Urothelium cell line (cell line): ENCODE measurements at places on chromosomes 2 and 18.

DNA sequence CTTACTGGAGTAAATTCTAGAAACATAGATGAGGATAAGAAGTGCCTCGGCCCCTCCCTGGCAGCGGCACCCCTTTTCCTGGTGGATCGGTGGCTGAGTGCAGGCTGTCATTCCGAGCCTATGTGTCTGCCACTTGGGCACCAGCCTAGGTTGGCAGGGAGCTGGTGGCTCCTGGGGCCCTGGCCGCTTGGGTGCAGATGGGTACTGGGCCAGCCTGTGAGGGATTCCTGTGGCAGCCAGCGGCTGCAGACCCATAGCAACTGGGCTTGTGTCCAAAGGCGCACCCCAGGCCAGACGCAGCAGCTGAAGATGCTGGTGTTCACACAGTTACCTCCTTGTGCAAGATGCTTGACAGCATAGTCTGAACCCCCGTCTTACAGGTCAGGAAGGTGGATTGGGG, 2.8 kb downstream of the SNORC start:
- DNase-seq: no peak

GRCh38 chr2:172447811-172448493, 20.6 kb downstream of the ITGA6 start:
- no peak for DNase-seq

GRCh38 chr18:49933530-49934128, 120.3 kb upstream of the ACAA2 start:
- DNase-seq: no peak

GRCh38 chr2:142082368-142082767, 48.4 kb downstream of the LRP1B start:
- peak; percentile 3 for DNase-seq

DNA sequence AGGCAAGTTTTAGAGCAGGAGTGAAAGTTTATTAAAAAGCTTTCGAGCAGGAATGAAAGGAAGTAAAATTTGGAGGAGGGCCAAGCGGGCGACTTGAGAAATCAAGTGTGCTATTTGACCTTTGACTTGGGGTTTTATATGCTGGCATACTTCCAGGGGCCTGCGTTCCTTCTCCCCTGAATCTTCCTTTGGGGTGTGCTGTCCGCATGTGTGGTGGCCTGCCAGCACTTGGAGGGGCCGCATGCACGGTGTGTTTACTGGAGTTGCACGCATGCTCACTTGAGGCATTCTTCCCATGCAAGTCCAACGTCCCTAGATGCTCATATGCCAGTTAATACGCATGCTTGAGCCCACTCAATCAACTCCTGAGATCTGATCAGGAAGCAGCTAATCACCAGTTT, 78.3 kb upstream of the MAP4K4 start:
- no peak for DNase-seq

- no peak for DNase-seq
Observed at GRCh38 chr18:48636436-48636835, 97.6 kb downstream of the CTIF start.

DNA sequence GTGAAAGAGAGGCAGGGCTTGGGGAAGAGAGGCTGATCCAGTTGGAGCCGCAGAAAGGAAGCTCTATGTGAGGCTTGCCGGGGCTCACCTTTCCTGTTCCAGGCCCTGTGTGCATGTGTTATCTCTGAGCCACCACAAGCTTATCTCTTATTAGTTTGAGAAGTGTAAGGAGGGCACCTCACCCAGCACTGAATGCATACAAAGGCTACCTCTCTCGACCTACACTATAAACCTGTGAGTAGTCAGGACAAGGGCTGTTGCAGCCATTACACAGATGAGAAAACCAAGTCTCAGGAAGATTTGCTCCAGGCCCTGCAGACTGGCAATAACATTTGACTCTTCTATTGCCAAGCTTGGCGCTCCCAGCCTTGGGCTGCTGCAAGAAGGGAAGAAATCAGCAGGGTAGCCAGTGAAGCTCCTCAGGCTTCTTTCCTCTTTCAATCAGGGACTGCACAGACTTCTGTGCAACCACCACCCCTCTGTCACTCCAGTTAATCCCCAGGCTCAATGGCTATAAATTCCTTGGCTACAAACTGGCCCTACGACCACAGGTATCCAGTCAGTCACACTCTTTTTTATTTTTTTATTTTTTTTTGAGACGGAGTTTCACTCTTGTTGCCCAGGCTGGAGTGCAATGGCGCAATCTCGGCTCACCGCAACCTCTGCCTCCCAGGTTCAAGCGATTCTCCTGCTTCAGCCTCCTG, 73.8 kb downstream of the CLHC1 start:
- no peak for DNase-seq

DNA sequence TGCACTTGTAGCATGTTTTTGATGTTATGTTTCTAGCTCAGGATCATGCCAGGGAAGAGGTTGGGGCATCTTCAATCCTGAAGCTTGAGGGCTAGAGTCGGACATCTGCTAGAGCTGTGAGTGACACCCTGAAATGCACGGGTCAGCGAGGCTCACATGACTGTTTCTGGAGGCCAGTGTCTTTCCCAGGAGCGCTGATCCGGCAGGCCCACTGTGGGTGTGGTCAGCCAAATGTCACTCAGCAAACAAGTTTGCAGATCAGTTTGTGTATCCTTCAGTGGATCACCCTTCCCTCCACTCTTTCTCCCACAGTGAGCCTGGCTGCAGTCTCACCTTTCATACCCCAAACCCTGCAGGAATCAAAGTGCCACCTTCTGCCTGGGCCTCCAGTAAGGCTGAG, 23.0 kb upstream of the ARHGEF4 start:
- no peak for DNase-seq

GRCh38 chr2:216285701-216286100, 86.6 kb downstream of the MARCHF4 start:
- DNase-seq: no peak

- DNase-seq: no peak
Observed at GRCh38 chr18:8989017-8989416, 113.5 kb upstream of the NDUFV2 start.

- no peak for DNase-seq
Observed at GRCh38 chr2:111666160-111666559, 217.8 kb downstream of the ANAPC1 start.

DNA sequence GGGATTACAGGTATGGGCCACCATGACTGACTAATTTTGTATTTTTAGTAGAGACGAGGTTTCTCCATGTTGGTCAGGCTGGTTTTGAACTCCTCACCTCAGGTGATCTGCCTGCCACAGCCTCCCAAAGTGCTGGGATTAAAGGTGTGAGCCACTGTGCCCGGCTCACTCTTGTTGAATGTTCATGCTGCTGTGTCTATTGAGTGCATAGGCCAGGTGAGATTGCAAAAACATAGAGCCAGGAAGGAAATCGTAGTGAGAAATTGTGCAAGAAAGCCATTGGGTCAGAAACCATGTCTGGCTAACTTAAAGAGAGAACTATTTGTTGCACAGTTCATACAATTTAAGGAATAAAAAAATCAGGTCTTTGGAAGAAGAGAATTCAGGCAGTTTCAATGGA, 45.5 kb upstream of the FZD5 start:
- no peak for DNase-seq

GRCh38 chr18:2920546-2921343, 73.9 kb downstream of the EMILIN2 start:
- DNase-seq: no peak

GRCh38 chr18:45728336-45729010, 4.5 kb downstream of the SLC14A1 start:
- DNase-seq: no peak

DNA sequence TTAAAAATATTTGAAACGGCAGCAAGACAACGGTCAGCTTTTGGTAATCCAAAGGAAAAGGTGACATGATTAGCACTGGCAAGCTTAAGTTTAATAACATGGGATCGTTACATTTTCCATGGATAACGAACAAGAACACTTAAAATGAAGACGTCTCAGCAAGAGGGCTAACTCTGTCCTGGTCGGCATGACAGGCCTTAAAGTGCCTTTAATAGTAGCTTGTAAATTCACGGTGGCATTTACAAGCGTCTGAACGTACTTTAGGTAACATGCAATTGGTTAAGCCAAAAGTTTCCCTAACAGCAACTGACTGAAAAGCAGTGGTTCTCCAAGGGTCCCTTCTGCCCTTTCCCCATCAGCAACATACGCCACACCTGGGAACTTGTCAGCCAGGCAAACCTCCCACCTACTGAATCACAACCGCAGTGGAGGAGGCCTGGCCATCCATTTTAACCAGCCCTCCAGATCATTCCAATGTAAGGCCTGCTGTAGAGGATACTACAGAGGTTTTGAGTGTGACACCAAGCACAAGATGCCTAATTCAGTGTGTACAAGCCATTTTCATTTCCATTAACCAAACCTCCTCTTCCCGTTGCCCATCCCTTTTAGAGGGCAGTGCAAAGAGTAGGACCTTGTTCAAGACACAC, 4.4 kb downstream of the TGFA start:
- no peak for DNase-seq

GRCh38 chr2:64177315-64177714, 33.1 kb upstream of the PELI1 start:
- DNase-seq: no peak

DNA sequence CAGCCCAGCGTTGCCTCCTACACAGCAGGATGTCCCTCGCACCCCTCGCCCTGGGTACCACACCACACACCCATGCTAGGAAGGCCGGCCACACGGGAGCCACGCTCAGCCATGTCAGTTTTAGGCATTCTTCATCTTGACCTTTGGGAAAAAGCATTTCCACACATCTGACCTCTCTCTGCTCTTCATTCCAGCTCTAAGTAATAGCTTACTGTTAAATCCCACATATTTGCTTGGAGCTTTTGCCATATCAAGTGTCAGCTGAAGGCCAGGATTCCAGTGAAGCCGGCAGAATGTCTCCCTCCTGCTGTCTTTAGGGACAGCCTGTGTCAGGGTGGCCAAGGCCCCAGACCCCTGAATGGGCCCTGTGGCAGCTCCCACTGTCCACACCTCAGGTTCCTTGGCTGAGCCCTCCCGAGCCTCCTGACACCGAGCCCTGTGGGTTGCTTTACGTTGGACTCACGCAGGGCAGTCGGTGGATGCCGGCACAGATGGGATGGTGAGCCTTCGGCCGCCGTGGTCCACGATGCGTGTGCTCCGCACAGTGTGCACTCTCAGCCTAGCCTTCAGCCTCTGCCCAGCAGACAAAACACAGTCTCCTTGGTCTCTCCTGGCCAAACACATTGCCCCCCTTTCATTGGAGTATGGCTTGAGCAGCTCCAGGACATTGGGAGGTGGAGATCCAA, 202.0 kb downstream of the SEPTIN10 start:
- no peak for DNase-seq

DNA sequence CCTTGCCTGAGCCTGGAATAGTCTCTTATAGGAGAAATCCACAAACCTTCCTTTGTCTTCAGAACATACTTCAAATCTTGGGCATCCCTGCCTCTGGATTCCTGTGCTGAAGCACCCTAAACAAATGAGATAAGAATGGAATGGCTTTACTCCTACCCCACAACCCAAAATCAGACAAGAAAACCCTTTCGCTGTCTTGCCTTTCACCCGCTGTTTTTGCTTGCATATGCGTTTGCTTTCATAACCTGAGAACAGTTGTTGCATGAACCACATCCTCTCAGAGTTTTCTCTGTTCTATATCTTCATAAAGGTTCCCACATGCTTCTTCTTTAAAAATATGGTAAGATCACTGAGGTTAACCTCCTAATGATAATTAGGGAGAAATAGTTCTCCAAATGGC, 132.1 kb upstream of the MAP3K20 start:
- no peak for DNase-seq

GRCh38 chr2:26894136-26894535, 46.2 kb downstream of the DPYSL5 start:
- no peak for DNase-seq

GRCh38 chr18:79516441-79516931, 120.8 kb downstream of the NFATC1 start:
- no peak for DNase-seq

GRCh38 chr2:135931776-135932443, 53.5 kb downstream of the DARS1 start:
- no peak for DNase-seq

GRCh38 chr18:9516437-9517064, 41.2 kb downstream of the RALBP1 start:
- peak; percentile 70 for DNase-seq

DNA sequence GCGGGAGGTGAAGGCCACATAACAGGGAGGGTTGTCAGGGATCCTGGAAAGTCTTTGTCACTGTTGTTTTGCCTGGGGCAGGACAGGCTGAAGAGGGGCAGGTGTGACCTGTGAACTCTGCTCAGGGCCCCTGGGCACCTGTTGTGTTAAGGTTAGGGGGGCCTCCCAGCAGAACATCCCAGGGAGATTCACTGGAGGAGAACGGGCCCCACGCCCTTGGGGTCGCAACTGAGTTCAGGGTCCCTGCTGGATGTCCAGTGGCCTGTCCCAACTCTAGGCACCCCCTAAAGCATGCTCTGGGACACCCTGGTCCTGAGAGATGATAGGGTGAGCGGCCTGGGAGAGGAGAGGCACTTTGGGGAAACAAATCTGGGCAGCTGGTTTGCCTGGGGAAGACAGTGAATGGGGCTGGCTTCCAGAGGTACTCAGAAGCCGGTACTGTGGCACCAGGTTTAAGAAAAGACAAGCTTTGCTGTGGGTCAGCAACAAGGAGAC, 22.9 kb downstream of the GPR35 start:
- DNase-seq: no peak

- no peak for DNase-seq
Observed at GRCh38 chr2:62570861-62571698, 65.1 kb upstream of the TMEM17 start.

DNA sequence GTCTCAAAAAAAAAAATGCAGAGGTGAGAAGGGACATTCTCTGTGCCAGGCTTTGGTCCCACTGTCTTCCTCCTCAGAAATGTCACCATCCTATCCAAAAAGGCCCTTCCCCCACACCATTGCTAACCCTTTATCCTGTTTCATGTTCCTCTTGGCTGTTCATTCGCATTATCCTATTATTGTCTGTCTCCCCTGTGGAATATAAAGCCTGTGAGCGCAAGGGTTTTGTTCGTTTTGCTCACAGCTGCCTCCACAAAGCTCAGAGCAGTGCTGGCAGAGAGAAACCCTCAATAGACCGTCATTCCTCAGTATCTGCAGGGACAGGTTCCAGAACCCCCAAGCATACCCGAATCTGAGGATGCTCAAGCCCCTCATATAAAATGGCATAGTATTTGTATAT, 91.8 kb downstream of the LOXHD1 start:
- DNase-seq: no peak

DNA sequence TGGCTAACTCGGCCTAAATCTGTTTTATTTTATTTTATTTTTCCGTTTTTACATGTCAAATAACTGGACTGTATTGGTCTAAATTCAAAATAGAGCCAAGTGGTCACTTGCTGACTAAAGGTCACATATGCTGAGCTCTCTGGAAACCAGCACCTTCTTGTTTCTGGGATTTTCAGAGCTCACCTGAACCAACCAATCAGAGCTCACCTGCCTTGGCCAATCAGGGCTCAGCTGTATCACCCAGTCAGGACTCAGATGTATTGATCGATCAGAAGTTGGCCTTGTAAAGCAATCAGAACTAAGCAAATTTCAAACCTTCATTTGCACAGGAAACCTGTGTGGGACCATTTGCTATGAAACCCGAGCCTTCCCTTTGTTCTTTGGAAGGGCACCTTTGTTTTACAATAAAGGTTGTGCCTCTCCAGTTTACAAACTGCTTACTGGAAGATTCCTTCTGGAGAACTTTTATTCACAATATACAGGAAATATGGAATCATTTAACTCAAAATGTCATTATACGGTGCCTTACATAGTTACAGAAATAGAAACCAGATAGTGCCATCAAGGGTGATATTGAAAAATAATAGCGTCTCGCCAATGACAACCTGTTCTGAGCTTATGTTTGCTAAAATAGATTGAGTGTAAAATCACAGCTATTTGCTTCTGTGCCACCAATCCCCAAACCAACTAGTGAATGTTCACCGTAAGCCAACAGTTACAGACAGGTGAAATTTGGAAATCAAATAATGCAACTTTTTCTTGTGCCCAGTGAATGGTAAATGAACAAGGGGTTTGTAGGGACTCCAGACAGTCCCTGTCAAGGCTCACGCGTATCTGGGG, 17.3 kb upstream of the PSD4 start:
- DNase-seq: no peak
